Activated effector memory CD4-positive, alpha-beta T cell treated with Interleukin-2 at 50 U/mL for 16 hours (primary cell): ENCODE measurements at places on chromosomes 7 and 10.

- DNase-seq = no peak
These were observed 102.1 kb downstream of the POLL start for GRCh38 chr10:101485681-101486554.

GRCh38 chr7:2807845-2808772, 36.0 kb downstream of the GNA12 start:
- no peak for DNase-seq

DNA sequence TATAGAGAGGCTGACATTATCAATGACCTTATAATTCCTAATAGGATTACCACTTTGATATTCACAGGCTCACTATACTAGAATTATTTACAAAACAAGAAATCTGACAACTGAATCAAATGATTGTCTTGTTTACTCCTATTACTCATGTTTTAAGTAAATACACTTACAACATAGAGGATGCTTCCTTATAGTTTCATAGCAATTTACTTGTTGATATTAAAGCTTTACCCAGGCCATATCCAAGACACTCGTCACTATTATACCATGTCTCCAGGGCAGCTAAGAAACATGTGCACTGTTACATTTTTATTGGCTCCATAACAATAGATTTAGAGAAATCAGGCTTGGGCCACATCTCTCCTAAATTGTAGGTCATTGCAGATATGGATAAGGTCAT, 276.9 kb downstream of the HGF start:
- no peak for DNase-seq

DNA sequence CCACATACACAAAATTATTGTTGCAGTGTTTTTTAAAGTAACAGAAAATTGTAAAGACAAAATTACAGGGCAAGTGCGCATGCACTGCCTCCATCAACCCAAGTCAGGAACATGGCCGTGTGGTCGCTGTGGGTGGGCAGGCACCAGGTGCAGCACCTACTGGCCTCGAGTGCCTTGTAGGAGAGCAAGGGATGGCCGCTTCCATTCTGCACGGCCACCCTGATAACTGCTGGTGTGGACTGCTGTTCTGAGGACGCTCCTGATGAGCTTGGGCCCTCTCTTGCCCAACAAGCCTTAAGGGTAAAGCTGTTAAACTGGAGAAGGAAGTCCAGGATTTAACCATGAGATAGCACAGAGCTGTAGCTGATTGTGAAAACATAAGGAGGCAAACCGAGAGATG, 124.6 kb upstream of the PPP1R9A start:
- no peak for DNase-seq

GRCh38 chr10:100529475-100530298, at the start of gene NDUFB8:
TSS of gene NDUFB8 (minus strand) at chr10:100529871. CDS start at chr10:100529851, 20 bp downstream.
- peak; percentile 78 for DNase-seq

- DNase-seq = no peak
These were observed 11.8 kb upstream of the SLC18A3 start for GRCh38 chr10:49598164-49598856.

DNA sequence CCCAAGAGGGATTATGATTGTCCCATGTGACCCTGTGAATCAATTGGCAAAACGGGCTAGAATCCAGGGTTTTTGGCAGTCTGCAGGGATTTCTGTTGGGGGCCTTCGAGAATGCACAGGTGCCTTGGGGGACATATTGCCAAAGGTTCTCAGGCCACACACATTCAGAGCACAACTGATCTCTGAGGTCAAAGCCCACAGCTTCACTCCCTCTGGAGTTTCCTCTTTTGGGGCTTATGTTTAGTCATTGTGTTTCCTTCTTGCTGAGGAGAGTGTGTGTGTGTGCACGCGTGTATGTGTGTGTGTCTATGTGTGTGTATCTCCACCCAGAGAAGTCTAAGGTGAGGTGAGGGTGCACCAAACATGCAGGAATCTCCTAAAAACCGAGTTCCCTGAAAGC, 8.8 kb downstream of the PPIF start:
- no peak for DNase-seq

- no peak for DNase-seq
These were observed 43.8 kb upstream of the GPR26 start for GRCh38 chr10:123622381-123622780.

DNA sequence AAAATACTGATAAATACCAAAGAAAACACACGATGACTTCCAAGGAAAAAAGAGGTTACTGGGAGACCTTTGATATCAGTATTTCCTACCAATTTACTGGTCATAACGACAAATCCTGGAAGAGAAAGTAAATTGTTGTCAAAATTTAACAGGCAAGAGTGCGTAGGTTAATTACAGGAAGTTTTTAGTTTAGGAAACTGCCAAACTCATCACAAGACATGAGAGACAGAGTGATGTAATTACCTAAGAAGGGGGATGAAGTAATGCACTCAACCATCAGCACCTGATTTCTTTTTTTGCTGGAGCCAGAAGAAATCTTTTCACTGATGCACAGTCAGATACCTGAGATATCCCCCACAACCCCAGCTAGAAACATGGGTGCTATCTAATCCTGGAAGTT, 16.8 kb downstream of the MACC1 start:
- DNase-seq = no peak

GRCh38 chr7:98126311-98127142, 19.9 kb downstream of the LMTK2 start:
- DNase-seq = no peak

DNA sequence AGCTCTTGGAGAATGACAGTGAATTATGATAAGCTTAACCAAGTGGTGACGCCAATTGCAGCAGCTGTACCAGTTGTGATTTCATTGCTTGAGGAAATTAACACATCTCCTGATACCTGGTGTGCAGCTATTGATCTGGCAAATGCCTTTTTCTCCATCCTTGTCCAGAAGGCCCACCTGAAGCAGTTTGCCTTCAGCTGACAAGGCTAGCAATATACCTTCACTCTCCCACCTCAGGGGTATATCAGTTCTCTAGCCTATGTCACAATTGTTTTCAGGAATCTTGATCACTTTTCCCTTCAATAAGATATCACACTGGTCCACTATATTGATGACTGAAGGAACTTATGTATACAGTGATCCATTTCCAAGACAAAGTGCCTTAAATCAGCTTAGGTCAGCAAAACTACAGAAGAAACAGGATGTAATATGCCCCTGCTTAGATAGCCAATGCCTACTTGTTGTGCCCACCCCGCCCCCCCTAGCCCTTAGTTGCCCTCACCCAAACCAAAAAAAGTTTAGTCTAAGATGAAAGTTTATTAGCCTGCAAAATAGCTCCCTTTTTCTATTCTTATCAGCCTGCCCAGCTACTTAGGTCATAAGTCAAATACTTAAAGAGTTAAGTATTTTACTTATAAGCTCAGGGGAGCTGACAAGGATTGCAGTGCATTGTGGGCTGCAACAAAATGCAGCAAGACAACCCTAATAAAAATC, 45.1 kb downstream of the PTPRE start:
- no peak for DNase-seq

DNA sequence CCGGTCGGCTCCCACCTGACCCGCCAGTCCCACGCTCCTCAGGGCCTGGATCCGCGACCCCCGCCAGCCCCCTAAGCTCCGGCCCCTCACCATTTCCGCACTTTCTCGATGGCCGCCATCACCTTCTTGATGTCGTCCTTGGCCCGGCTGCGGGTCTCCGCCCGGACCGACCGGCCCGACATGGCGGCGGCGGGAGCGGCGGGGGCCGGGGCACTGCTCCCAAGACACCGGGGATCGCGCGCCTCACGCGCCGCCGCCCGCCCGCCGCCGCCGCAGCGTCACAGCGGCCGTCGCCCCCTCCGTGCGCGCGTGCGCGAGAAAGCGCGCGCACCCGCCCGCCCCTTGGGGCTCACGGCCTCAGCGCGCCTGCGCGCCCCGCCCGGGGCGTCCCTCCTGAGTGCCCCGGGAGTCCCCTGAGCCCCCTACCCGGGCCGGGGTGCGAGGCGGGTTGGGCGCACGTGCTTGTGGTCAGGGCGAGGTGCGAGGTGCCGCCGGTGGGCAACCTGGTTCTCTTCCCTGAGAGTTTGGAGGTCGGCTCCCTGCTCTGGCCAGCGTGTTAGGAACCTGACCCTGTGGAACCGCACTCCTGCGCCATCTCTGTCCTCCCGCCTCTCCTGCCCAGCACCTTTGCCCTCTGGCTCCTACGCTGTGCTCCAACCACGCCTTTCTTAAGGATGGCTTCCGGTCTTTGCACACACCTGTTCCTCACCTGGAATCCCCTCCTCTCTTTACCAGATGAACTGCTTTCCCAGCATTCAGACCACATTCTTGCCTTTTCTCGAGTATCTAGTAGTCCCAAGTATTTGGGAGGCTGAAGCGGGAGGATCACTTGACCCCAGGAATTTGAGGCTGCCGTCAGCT, at the start of gene BCL7B:
TSS of gene BCL7B (minus strand) at position 294 of the 861 bp plus-strand sequence. CDS start at position 182, 112 bp downstream.
- DNase-seq = peak; percentile 73

DNA sequence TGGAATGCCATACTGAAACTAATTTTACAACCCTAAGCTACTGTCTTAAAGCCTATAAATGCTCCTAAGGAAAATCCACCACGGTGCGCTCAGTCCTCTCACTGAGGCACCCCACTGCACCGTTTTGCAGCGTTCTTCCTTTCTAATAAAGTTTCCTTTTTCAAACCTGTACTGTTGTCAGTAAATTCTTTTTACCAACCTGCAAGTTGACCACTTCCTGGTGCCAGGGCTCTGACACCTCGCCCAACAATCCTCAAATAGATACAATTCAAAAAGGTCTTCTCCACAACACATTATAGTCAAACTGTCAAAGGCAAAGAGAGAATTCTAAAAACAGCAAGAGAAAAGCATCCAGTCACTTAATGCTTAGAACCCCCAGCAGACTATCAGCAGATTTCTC, 42.8 kb downstream of the HERPUD2 start:
- DNase-seq = peak; percentile 17

DNA sequence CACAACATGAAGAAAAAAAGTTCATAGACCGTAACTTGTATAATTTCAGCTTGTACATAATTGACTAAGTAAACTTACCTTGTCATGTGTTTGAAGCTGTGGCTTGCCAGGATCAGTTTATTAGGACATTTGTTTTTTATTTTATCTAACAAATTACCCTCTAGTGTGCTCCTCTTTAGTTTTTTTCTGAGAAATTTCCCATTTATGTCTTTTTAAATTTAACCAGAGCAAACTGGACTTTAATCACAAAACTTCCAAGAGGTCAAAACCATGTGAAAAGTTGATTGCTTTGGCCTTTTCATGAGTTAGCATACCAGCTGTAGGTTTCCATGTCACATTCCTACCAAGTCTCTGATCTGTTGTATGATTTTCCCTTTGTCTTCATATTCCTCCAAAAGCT, 42.5 kb downstream of the ZRANB1 start:
- DNase-seq = no peak

- DNase-seq = no peak
These were observed 17.3 kb downstream of the KDM7A start for GRCh38 chr7:140159497-140159896.

GRCh38 chr10:128365156-128365725, 239.0 kb upstream of the MKI67 start:
- no peak for DNase-seq

GRCh38 chr7:46011059-46011458, 90.0 kb upstream of the IGFBP3 start:
- DNase-seq = no peak

DNA sequence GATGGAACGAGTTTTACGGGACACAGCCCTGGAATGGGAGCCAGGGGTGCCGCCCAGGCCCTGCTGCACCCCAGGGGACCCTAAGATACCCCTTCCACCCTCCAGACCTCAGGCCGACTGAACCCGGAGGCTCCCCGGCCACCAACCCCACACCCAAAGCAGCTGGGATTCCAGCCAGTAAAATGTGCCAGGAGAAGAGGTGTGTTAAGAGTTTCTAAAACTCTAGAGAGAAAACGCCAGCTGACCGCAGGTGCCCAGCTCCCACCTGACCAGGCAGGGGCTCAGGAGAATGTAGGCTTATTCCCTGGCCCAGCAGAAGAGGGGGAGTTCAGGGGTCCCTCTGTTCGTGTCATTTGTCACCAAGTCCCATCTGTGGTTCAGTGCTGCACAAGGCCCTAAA, 17.5 kb downstream of the NUDT1 start:
- DNase-seq = no peak

DNA sequence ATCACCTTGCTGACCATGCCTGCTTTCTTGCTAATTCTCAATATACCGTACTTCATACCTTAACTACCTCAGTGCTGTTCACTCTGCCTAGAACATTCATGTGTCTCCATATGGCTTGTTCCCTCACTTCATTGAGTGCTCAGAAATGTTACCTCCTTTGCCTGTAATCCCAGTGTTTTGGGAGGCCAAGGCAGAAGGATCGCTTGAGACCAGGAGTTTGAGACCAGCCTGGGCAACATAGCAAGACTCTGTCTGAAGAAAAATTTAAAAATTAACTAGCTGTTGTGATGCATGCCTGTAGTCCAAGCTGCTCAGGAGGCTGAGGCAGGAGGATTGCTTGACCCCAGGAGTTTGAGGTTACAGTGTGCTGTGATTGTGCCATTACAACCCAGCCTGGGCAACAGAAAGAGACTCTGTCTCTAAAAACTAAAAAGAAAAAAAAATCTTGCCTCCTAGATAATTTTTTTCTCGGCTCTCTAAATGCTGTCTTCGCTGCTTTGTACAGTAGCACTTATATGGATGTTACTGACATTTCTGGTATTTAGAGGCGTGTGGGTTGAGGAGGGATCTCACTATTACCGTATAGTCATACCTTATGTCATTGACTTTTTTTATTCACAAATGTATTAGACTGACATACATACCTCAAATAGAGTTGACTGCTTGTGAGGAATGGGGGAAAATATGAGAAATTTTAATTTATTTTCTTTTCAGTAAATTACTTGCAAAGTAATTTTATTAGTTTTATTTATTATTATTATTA, 63.7 kb downstream of the LCOR start:
- DNase-seq = no peak

GRCh38 chr10:88728107-88728763, 22.2 kb downstream of the LIPK start:
- DNase-seq = no peak

DNA sequence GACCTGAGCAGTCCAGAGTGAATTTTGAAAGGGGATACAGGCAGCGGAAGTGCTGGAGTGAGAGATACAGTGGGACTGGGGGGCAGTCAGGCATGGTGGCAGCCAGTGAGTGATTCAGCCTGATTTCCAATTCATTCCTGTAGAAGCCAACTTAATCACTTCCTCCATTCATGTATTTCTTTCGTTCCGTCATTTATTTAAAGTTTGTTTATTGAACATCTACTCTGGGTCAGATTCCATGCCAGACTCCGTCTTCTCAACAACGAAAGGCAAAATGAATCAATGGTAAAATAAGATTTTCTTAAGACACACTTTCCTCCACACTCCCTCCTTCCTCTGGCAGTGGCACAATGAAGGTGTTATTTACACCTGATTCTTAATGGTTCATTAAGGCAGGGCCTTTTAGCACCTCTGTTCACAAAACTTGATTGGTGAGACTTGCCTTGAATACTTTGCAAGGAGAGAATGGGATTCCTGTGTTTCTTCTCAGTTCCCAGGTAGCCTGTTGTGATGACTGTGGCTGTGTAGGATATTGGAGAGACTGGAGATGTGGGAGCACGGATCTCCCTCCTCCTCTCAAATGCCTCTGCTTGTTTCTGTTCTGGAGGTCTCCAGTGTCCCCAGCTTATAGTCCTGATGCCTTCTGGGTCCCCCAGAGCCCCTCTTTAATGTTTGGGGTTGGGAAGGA, 27.9 kb downstream of the ADCYAP1R1 start:
- DNase-seq = no peak
